AG04449 (cell line): ENCODE measurements at places on chromosomes 7 and 10.
A peak's percentile ranks its signal among the peaks of the same experiment; 100 is the strongest.

- DNase-seq = no peak
Observed at GRCh38 chr7:47588704-47589225, 6.9 kb upstream of the TNS3 start.

- no peak for DNase-seq
Observed at GRCh38 chr10:131314799-131315198, 3.3 kb upstream of the TCERG1L start.

DNA sequence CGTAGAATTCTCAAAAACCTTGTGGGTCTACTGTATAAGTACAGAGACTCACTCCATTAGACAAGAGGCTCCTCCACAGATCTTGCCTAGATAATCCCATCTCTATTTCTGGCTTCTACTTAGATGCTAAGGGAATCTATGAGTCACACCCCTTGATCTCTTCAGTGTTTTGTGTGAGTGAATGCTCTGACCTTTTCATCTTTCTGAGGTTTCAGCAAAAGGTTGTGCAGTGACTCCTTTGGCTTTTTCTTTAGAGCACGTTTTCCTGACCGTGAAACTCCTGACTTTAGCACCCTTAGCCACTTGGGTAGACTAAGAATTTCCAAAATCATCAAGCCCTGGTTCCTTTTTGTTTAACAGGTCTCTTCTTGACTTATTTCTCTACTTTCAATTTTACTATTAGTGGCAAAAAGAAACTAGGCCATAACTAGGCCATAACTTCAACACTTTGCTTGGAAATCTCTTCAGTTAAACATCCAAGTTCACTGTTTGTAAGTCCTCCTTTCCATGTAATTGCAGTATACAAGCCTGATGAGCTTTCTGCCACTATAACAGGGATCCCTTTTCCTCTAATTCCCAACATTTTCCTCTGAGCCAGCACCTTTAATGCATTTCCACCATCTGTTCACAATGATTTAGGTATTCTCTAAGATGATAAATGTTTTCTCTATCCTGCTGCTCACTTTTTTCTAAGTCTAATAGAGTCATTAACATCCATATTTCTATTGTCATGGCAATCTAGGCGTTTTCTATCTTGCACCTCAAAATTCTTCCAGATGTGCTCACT lies 19.4 kb downstream of the COPG2 start:
- peak; percentile 21 for DNase-seq

- no peak for DNase-seq
Observed at GRCh38 chr10:103691723-103692435, 163.5 kb downstream of the SH3PXD2A start.

DNA sequence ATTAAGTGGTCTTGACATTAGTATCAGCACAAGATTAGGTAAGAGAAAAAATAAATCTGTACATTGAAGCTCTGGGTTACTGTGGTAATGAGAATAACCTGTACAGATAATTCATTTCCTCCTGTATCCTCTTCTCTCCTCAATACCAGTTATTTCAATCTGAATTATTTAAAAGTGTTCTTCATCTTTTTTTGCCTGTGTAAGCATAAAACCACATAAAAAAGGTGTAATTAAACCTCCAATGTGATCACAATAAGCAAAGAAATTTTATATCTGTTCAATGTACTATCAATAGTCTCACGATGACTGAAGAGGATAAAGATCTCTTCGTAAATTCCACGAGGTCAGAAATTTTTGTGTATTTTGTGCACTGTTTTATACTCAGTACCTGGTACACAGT lies 1.2 kb upstream of the MYPN start:
- no peak for DNase-seq

GRCh38 chr7:105577251-105577650 lies 4.0 kb downstream of the EFCAB10 start:
- no peak for DNase-seq

DNA sequence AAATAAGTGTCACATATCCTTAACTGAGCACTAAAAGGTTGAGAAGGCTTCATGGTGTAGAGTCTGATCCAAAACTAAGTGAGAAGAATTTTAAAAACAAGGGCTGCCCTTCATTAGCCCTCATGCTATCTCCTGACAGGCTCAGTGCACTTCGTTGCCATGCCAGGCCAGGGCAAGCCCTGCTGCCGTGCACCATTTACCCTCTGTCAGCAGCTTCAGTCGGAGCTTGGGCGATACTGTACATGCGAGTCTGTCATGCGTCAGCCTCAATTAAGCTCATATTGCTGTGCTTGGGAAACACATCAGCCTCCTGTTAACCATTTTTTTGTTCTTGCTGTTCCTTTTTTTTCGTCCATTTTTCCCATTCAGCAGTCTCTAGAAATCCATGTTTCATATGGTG lies 166.6 kb downstream of the VTI1A start:
- DNase-seq = no peak

GRCh38 chr7:130151591-130152492 lies 53.4 kb downstream of the TMEM209 start:
- DNase-seq = no peak

DNA sequence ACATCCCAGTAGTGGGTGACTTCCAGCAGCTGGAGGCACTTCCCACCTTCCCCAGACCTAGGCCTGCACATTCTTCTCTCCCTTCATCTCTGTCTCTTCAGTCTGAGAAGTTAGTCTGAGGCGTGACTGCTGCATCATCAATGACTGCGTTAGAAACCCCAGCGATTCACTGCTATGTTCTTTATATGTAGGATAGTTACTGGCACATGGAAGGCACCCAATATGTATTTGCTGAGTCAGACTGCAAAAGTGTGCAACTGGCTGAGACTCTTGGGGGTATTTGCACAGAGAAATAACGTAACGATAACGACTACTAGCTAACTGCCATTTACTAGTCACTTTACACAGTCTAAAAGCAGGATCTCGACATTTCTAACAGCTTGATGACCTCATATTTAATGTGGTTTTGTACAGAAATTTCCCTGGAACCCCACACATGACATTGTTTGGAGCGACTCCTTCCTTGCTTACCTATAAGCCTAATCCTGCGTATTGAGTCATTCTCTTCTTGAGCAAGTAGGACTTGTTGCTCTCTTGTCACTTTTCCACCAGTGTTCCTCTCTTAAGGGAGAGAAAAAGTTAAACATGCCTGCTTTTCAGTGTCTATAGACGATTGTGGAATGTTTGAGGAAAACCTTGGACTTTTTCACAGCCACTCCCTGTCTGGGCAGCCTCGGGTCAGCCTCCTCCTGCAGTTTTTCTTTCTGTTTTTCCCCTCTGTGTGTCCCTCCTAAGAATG lies 45.5 kb downstream of the THNSL1 start:
- no peak for DNase-seq

DNA sequence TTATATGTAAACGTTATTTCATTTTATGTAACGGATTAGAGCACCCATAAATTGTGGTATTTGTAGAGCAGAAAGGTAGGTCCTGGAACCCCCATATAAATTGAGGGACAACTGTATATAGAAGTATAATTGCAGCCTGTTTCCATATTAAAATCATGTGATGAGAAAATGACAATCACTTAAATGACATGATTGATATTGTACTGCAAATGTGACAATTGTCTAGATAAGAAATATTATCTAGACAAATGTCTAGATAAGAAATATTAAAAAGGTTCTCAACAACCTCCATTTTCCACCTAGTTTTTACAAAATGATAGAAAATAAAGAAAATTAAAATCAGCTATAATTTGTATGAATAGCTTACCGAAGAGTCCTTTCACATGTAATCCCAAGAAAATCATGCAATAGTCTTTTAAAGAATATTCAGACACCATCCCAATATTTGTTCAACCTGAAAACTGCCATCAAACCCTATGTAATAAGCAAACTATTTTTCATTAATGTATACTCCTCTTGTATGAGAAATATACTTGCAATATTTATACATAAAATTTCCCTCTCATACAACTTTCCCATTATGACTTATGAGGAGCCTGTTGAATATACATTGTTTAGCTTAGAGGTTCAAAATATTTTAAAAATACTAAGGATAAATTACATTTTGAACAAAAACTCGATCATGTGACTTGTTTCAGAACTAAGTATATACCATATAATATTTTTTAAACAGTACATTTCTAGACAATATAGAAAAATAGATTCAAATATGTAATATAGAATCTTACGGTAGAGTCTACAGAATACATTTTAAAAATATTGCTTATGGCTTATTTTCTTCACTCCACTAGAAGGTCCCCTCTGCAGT lies 153.2 kb downstream of the CRPPA start:
- DNase-seq = no peak
